ENCODE measurements at places on chromosomes 16 and 17. TPM values are rescaled to one million over a fixed set of nuclear protein-coding genes. Genes with fewer than 3 reads are reported as not detected.

The TPSG1 gene
- not detected for total RNA-seq

DNA sequence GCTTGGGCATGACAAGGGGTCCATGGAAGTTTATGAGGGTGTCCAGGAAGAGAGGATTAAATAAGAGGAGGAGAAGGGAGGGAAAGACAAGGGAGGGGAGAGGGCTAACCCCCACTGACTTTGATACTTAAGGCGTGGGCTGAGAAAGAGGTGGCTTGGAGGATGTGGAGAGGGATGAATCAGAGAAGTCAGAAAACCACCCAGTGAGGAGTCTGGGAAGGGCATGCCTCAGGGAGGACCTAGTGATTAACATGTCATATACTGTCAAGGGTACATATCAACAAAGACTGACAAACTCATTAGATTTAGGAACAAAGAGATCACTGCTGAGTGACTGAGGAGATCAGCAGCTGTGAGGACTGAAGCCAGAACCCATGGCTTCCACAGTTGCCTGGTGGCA lies 145.4 kb downstream of the IRX5 start:
- no peaks in the 10 kb centered on the region for H3K36me3 ChIP-seq
- no peak overlapping the region for H3K4me3 ChIP-seq
- H3K27me3 ChIP-seq = no peaks in the 10 kb centered on the region
- no peak for DNase-seq
- no peaks in the 10 kb centered on the region for H3K4me1 ChIP-seq
- no peak overlapping the region for H3K27ac ChIP-seq

- H3K4me1 ChIP-seq = no peaks in the 10 kb centered on the region
- no peak overlapping the region for H3K4me3 ChIP-seq
- no peaks in the 10 kb centered on the region for H3K27me3 ChIP-seq
- H3K36me3 ChIP-seq = no peaks in the 10 kb centered on the region
- no peak overlapping the region for H3K27ac ChIP-seq
- DNase-seq = no peak
Observed at GRCh38 chr16:55009581-55009980, 78.9 kb downstream of the IRX5 start.

GRCh38 chr16:70746040-70746707 lies 54.8 kb downstream of the VAC14 start:
- DNase-seq = peak; percentile 39
- no peaks in the 10 kb centered on the region for H3K27me3 ChIP-seq
- H3K4me3 ChIP-seq = no peak overlapping the region
- H3K27ac ChIP-seq = no peak overlapping the region
- no peaks in the 10 kb centered on the region for H3K36me3 ChIP-seq

DNA sequence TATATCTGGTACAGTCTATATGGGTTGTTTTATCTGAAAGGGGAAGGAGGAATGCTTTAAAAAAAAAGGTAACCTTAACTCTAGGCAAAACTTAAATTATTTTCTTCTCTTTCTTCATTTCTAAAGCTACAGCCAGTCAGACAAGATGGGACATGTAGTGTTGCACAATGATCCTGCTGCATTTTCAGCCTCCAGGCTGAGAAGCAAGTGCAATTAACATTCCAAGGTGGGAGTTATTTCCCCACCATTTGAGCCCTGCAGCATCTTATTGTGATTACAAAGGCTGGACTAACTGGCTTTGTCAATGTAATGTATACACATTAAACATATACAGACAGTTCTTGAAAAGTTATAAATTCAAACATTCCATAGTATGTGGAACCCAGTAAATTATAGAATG lies 22.6 kb upstream of the NF1 start:
- H3K4me1 ChIP-seq = peaks cover 10% of the 10 kb centered on the region
- H3K4me3 ChIP-seq = no peak overlapping the region
- no peaks in the 10 kb centered on the region for H3K27me3 ChIP-seq
- no peak overlapping the region for H3K27ac ChIP-seq
- DNase-seq = peak; percentile 73
- H3K36me3 ChIP-seq = no peaks in the 10 kb centered on the region

The ARHGAP23 gene
- 24.9 TPM for total RNA-seq

GRCh38 chr16:85484347-85485300 lies 128.5 kb upstream of the GSE1 start:
- no peak overlapping the region for H3K27ac ChIP-seq
- no peak for DNase-seq

GRCh38 chr17:44807817-44808155 lies 22.3 kb downstream of the GJC1 start:
- peaks cover 15% of the 10 kb centered on the region for H3K36me3 ChIP-seq
- H3K4me3 ChIP-seq = no peak overlapping the region
- H3K27ac ChIP-seq = no peak overlapping the region
- DNase-seq = peak; percentile 6
- no peaks in the 10 kb centered on the region for H3K27me3 ChIP-seq

- no peaks in the 10 kb centered on the region for H3K36me3 ChIP-seq
- H3K4me3 ChIP-seq = no peak overlapping the region
- H3K27me3 ChIP-seq = no peaks in the 10 kb centered on the region
- H3K27ac ChIP-seq = no peak overlapping the region
- no peaks in the 10 kb centered on the region for H3K4me1 ChIP-seq
Observed at GRCh38 chr17:14831491-14831890, 433.6 kb downstream of the PMP22 start.

DNA sequence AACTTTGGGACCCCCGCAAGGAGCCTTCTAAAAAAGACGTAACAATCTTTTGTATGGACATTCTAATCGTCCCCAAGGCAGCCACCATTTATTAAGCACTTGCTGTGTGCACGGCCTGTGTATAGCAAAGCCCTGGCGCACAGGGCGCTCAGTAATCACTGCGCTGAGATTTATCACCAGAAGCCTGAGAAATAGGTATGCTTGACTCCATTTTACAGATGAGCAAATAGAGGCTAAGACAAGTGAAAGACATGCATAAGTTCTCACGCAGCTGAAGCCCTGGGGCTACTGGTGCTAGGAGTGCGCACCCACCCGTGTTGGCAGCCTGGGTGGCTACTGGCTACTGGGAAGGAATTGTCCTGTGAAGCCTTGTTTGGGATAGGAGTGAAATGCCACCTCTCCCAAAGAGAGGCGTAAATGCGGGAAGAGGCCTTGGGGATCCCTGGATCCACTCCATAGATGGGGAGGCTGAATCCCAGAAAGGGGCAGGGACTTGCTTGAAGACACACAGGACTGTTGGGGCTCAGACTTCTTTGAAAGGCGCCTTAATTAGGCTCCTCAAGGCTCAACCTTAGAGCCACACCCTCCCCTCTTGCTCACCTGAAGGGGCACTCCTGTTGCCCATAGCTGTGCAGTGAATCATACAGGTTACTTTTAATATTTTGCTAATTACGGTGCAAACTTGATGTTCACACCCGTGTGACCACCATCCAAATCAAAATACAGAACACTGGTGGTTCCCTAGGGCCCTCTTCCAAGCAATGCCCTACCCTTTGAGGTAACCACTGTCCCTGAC lies 634 bp upstream of the NATD1 start:
- peak overlapping the region; percentile 48 for H3K4me3 ChIP-seq
- H3K4me1 ChIP-seq = no peaks in the 10 kb centered on the region
- DNase-seq = no peak
- no peaks in the 10 kb centered on the region for H3K27me3 ChIP-seq
- no peaks in the 10 kb centered on the region for H3K36me3 ChIP-seq
- no peak overlapping the region for H3K27ac ChIP-seq

Measured in A673 (cell line).